ENCODE measurements at places on chromosomes 16 and 17.
A peak's percentile ranks its signal among the peaks of the same experiment; 100 is the strongest.

DNA sequence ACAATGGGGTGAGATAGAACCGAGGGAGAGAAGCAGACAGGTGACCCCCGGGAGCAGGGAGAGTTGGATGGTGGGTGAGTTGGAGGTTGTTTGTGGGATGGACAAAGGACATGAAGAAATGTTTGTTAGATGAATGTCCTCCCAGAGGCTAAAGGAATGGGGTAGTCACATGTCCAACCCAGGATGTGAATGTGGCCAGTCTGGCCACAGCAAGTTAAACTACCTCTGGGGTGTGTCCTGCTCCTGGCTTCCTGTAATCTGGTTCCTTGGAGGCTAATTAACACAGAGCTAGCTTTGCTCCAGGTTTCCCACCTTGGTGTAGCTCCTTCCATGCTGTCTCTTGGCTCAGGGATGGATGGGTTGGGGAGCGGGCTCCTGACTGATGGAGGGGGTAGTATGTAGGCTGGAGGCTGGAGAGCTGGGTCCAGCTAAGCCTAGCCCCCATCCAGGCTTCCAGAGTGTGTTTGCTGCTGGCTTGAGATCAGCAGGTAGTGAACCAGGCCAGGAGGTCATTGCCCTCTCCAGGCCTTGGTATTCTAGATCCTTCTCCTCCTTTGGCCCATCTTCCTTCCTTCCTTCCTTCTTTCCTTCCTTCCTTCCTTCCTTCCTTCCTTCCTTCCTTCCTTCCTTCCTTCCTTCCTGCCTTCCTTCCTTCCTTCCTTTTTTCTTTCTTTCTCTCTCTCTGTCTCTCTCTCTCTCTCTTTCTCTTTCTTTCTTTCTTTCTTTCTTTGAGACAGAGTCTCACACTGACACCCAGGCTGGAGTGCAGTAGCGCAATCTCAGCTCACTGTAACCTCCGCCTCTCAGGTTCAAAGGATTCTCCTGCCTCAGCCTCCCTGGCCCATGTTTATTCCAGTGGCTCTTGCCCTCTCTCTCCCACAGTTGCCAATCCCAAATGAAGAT lies 28.0 kb upstream of the UBE2G1 start:
- DNase-seq: no peak

DNA sequence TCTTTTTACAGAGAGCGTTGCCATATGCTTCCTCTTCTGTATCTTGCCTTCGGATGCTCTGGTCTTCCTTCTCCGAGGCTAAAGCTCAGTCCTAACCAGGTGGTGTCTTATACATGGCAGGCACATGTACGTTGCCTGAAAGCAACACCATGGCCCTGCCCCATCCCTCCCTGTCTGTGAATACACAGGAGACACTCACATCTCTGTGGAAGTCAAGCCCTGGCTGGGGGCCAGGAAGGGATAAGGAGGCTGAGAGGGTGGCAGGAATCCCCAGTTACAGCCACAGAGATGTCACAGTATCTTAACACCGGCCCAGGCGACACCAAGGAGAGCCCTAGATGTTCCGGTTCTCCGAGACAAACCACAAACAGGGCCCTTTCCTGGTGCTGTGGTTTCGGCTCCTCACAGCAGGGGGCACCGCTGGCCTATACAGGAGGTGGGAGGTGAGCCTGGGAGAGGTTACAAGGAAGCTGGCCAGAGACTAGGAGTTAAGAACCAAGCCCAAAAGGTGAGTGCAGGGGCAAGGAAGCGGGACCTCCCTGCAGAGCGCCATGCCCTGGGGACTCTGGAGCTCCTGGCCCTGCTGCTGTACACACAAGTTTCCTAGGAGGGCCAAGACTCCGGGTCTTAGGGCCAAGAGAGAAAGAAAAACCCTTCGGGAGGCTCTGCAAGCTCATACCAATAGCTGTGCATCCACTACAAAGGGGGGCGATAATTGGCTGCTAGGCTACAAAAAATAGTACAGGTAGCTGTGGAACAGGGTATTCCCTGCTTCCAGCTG lies 41.7 kb downstream of the SRL start:
- peak; percentile 47 for DNase-seq

- DNase-seq: no peak
Observed at GRCh38 chr17:34672176-34672785, 92.9 kb downstream of the TMEM132E start.

DNA sequence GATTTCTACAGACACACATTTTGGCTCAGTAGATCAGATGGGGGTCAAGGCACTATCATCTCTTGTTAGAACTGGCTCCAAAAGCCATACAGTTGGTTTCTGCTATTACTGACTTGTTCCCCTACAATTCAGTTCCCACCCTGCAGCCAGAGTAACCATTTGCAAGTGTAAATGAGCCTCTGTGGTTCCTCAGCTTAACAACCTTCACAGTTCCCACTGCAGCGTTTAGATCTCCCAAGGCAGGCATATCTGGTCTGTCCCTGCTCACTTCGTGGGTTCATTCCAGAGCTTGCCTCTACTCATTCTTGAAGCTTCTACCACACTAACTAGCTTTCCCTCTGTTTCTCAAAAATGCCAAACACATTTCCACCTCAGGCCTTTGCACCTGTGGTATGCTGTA lies 186.1 kb downstream of the CBLN1 start:
- no peak for DNase-seq

GRCh38 chr16:23089111-23089510 lies 60.1 kb downstream of the USP31 start:
- no peak for DNase-seq

DNA sequence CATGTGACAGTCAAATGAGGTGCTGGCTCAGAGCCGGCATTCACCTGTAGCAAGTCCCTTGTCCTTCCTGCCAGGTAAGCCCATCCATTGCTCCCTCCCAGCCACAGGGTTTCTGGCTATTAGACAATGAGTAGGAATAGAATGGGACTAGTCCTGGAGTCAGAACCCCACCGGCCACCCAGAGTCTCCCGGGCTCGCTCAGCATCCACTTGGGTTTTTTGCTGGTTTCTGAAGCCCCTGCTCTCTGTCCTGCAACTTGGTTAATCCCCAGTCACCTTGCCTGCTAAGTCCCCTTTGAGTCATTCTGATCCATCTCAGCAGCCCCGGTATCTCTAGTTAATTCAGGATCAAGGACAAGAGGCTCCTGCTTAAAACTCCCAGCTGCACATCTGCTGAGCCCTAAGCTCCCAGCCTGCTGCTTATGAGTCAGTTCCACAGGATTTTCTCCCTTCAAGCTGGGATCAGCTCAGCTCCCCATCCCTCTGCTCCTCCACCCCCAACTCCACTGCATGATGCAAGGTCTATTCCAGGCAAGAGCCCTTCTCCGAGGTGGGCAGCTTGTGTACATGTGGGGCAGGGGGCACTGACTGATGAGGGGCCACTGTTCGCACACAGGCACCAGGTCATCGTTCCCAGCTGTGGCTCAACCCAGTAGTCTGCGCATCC lies 19.9 kb upstream of the MRPS23 start:
- DNase-seq: peak; percentile 94

GRCh38 chr16:4972938-4973587 lies 14.9 kb downstream of the SEC14L5 start:
- DNase-seq: no peak

GRCh38 chr17:28227316-28228108 lies 91.5 kb upstream of the TMEM97 start:
- DNase-seq: peak; percentile 12

GRCh38 chr17:31400481-31400950 lies 9.0 kb downstream of the RAB11FIP4 start:
- DNase-seq: no peak

- peak; percentile 77 for DNase-seq
Observed at GRCh38 chr17:17819561-17819995, 17.2 kb downstream of the SREBF1 start.

DNA sequence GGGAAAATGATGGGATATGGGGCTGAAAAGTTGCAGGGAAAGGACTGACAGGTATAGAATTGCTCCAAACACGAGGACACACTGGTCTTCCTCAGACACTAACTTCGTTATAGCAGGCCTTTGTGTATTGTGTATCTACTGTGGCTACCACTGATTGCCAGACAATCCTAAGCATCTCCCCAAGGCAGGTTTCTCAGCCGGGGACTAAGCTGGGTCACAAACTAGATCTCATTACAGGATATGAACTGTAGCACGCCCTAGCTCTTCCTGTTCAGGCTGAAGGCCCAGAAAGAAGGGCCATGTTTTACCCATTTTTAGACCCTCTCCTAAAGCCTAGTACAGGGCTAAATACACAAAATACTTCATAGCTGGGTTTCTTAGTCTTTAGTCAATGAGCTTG lies 5.1 kb upstream of the RANGRF start:
- no peak for DNase-seq

GRCh38 chr16:16116841-16117240 lies 106.5 kb downstream of the ABCC6 start:
- DNase-seq: no peak

- DNase-seq: no peak
Observed at GRCh38 chr16:1288813-1289476, 20.5 kb upstream of the UBE2I start.

DNA sequence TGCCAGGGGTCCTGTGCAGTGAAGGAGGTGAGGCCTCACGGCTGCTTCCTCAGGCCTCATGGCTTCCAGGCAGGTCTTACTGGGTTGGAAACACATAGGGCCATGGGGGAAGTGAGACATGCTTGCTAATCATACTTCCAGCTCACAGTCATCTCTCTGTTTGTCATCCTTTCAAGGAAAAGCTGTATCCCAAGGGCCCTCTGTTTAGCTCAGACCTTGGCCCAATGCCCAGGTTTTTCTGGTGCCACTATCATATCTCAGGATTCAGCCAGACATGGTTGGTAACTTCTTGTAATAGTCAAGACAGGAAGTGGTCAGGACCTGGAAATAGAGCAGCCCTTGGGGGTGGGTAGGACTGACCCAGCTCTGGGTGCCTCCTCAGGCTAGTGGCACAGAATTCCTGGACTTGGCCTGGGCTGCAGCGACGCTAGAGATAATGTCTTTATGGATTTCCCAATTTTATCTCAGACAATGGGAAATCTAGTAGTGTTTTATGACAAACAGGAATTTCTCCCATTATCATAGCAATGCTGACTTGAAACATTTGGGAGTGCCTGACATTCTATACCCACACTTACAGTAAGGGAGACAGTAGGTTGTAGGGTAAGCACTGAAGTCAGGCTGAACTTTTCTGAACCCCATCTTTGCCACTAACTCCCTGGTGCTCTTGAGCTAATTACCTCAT lies 13.5 kb upstream of the ITGB3 start:
- DNase-seq: peak; percentile 94

DNA sequence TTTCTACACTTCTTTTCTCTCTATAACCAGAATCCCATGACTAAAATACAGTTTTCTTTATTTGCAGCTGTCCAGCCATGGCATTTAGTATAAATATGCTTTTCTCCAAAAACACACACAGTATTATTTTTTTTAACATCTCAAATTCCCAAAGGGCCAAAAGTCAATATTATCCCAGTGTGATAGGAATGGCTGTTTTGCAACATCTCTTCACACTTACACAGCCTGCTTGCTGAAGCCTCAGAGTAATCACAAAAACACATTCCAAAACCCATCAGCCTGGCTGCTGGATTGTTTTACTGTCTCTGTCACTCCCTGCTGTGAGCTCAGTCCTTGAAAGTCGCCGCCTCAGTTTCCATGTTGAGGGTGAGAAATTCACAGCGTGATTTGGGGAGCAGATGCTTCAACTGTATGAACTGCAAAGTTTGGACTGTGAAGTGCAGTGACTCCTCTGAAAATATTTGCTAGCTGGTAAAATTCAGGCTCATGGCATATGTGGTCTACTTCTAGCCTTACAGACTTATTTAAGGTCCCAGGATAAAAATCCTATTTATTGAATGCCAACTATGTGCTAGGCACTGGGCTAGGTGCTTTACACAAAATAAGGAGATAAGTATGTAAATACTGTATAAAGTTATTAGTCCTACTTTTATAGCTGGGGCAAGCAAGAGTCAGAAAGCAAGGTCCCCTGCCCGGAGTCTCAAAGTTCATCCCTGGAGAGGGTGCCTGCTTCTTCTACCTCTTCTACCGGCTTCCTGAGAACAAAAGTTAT lies 116.5 kb downstream of the SOCS1 start:
- DNase-seq: peak; percentile 48

- DNase-seq: no peak
Observed at GRCh38 chr16:10180771-10181163, 1.5 kb downstream of the GRIN2A start.

- no peak for DNase-seq
Observed at GRCh38 chr16:48244863-48245195, 729 bp downstream of the LONP2 start.

GRCh38 chr17:59601130-59601529 lies 18.6 kb upstream of the CLTC start:
- no peak for DNase-seq

- DNase-seq: no peak
Observed at GRCh38 chr16:66294507-66294906, 72.0 kb upstream of the CDH5 start.

DNA sequence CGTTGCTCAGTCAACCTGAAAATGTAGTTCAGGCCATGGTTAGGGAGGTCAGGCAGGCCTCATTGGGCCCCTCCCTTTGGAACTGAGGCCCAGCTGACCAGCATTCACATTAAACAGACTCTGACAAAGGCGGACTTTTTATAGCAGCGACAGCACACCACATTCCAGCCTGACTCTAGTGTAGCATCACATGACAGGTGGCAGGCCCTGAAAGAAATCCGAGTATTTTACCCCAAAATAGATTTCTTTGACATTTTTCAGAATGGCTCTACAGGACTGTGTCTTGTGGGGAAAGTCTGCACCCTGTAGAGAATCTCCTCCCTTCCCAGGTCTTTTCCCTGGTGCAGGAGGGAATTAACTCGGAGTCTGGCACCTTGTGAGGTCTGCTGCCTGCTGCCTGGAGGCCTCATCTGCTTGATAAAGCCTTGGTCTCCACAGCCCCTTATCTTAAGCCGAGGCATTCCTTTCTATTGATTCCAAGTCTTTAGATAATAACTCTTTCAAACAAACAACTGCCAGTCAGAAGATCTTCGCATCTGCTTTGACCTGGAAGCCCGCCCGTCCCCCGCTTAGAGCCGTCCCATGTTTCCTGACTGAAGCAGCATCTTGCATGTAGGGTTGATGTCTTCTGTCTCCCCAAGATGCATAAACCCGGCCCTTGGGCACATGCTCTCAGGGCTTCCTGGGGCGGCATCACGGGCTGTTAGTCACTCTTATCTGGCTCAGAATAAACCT lies 44.0 kb upstream of the CAPN15 start:
- no peak for DNase-seq

DNA sequence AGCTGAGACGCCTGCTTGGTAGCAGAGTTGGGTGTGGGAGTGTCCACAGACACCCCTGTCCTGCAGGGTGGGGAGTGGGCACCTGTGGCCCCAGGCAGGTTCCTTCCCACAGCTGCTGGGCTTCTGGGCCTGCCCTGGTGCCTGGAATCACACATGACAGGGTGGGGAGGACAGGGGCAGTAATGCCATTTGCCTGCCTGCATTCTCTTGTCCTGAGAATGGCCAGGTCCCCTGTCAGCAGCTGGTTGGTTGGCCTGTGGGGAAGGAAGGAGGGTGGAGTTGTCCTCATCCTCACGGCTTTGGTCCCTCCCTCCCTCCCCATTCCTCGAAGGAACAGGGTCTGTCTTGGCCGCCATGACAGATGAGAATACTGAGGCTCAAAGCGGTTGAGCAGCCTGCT lies 5.2 kb downstream of the PRSS53 start:
- DNase-seq: no peak

All from fibroblast of skin of abdomen (primary cell).